ENCODE measurements at places on chromosomes 13 and 19. TPM values are rescaled to one million over a fixed set of nuclear protein-coding genes. Genes with fewer than 3 reads are reported as not detected.

The ZNF160 gene
- 15.5 TPM for total RNA-seq

The PMIS2 gene
- not detected for total RNA-seq

The CGB2 gene
- not detected for total RNA-seq

DNA sequence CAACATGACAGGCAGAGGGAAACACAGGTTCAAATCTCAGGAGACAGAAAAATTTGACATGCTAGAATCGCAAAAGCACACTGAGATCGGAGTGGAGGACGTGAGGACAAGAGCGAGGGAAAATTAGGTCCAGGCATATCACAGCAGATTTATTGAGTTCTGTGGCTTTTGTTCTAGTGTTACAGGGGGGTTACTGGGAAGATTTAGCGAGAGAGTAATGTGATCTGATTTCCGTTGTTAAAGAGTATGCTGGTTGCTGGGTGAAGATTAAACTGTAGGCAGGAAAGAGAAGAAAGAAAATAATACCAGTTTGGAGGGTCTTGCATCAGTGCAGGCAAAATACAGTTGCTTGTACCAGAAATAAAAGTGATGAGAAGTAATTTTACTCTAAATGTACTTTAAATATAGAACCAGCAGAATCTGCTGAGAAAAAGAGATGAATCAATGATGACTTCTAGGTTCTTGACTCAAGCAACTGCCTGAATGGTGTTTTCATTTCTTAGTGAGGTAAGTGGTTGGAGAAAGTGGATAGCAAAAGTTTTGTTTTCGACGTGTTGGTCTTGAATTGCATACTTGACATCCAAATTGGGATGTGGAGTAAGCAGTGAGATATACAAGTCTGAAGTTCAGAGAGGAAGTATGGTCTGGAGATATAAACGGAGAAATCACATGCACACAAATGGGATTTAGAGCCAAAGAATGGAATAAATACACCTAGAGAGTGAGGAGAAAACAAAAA is 35.7 kb downstream of the UFM1 start:
- DNase-seq = no peak

- DNase-seq = no peak
These were observed 343.9 kb downstream of the OXGR1 start for GRCh38 chr13:96650301-96650886.

DNA sequence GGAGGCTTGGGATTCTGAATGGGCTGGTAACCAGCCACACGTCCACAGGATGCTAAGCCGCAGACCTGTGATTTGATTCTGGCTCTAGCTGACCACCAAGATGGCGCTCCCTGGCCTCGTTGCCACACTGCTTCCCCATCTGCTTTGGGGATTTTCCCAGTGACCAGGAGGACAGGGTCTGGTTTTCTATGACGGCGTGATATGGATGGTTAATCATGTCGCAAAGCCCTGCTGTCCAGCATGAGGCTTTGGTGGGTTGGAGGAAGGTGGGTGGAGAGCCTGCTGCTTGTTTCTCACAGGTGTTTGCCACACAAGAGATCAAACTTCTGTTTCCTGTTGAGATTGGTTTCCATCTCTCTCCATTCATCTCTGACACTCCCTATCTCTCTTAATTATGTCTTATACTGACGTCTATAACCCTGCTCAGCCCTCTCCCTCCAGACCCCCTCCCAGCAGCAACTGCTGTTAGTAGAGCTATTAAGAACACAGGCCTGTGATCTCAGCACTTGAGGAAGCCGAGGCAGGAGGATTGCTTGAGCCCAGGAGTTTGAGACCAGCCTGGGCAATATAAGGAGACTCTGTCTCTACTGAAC is 102.7 kb downstream of the SIPA1L3 start:
- no peak for DNase-seq

- no peak for DNase-seq
These were observed 1554.9 kb downstream of the EFNB2 start for GRCh38 chr13:104980586-104980985.

Measured in colonic mucosa (tissue), 4 donors.